ENCODE measurements at places on chromosomes 12 and 14.
A peak's percentile ranks its signal among the peaks of the same experiment; 100 is the strongest.

GRCh38 chr14:103385929-103386712 is 906 bp downstream of the MARK3 start:
- no peak for DNase-seq

DNA sequence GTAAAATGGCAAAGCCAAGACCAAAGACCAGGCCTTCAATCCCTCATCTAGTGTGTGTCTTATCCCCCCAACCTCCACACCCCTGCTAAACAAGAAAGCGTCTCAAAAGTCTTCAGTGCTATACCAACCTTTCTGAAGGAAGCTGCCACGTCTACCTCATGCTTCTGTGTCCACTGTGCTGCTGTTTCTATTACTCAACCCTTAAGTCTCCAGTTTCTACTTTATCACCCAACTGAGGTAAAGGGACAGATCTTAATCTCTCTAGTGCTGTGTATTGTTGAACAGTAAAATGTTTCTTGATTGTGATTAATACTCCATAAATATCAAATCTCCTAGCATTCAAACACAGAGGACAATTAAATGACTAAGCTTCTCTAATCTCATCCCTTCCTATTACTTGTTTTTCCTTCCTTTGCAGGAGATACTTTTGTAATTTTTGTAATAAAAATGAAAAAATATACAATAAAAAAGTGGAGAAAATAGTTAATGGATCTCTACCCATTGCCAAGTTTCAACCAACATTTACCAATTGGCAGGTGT is 23.3 kb downstream of the BTBD7 start:
- DNase-seq: no peak

DNA sequence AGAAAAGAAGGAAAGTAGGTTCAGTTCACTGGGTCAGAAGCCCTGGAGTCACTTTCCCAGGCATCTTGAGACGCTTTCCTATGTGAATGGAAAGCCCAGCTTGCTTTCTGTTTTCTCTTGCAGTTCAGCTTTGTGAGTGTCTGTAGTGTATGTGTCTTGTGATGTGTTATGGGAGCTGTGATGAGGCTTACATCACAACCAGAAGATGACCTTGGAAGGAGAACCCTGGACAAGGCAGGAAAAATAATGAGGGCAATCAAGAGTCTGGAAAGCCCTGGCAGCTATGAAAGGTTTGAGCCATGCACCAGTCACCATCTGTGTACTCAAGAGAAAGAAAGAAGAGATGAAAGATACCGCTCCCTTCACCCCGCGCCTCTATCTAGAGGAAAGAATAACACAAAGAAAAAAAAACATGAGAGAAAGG is 35.2 kb upstream of the PTGR2 start:
- DNase-seq: no peak

DNA sequence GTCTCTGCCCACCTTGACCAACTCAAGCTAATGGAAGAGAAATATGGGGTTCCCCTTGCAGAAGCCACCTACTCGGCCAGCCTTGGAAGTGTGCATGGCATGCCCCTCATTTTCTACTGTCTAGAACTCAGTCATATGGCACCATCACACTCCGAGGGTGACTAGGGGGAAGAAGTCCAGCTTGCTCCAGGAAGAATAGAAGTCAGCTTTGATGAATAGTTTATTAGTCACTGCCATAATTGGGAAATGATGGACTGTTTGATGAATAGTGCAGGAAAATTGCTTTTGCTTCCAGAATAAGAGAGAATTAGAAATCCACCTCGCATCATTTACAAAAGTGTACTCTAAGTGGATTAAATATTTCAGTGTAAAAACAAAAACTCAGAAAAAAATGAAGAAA is 1030.6 kb downstream of the VRK1 start:
- no peak for DNase-seq

- no peak for DNase-seq
These were observed 22.1 kb downstream of the MTHFD1 start for GRCh38 chr14:64410084-64410774.

DNA sequence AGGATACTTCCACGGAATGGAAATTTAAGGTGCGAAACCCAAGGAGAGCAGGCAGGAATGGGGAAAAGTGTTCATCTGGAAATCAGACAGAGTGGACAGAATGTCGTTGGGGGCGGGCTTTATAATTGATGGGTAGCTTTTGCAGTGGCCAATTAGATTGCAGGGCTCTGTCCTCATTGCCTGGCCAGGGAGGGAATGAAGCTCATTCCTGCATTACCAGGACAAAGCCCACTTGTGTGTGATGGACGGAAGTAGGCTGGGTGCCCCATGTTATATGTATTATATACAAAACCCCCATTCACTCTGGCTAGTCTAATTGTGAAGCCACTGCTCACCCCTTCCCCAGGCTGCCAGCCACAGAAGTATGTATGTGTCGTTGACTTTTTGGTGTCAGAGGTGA is 23.6 kb downstream of the ZNF664 start:
- no peak for DNase-seq

- no peak for DNase-seq
These were observed 35.9 kb upstream of the CLIP1 start for GRCh38 chr12:122458105-122459035.

GRCh38 chr12:103930787-103931735 is 851 bp downstream of the HSP90B1 start:
- DNase-seq: no peak

- no peak for DNase-seq
These were observed 4.3 kb downstream of the GRIP1 start for GRCh38 chr12:66674495-66675122.

GRCh38 chr14:77838831-77839511 is 39.1 kb downstream of the ADCK1 start:
- DNase-seq: no peak

DNA sequence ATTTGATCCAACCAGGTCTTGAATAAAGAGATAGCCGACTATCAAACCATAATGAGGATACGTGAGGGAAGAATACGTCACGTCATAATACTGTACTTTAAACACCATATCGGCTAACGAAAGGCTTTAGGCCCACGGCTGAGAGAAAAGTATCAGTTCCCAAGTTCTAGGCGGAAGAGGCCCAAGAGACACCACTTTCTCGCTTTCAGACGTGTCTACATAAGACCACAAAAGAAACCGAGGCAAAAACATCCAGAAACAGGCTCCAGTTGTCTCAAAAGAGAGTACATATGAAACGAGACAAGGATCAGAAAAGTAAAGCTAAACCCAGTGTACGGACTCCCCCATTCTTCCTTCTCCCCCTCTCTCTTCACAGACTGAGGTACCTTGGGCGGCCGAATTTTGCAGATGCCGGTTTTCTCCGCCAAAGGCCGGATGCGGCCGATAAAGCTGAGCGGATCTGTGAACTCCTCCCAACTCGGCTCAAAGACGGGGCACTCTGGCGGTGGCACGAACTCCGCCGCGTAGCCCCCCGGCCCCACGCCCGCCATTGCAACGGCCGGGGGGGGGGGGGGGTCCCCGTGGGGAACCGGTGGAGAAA is 479 bp downstream of the KDM5A start:
- peak; percentile 58 for DNase-seq

GRCh38 chr12:57611108-57611826 is at the start of gene ARHGEF25:
ARHGEF25 (plus strand) TSS chr12:57611435; CDS start chr12:57611895, 460 bp downstream.
- DNase-seq: peak; percentile 92

DNA sequence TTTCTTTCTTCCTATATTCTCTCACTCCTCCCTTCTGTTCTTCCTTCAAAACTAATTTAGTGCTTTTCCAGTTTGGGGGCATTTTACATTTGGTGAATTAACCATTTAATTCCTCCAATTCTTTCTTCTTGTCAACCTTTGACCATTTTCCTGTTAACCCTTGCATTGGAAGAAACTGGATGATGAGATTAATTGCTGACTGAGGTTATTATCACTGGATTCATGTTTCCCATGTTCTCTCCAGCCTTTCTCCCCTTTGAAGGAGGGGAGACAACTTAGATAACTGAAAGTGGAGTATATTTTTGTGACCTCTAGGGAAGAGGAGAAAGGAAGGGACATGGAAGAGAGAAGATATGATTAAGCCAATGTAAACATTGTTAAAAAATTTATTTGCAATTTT is 70.5 kb downstream of the SLCO1A2 start:
- no peak for DNase-seq

DNA sequence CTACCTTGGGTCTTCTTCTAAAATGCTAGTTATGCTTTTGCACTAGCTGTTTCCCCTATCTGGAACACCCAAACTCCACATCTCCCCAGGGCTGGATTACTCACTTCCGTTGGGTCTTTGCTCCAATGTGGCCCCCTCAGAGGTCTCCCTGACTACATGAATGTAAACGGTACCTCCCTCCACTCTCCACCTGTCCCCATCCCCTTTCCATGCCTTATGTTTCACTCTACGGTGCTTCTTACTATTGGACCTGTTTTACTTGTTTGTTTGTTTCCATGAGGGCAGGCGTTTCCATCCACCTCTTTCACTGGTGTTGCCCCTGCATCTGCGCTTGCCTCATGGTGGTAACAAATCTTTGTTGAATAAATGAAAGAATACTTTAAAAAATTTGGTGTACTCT is 256.4 kb downstream of the SNAPC1 start:
- DNase-seq: no peak

- DNase-seq: no peak
These were observed 9.7 kb upstream of the HOXC6 start for GRCh38 chr12:54018468-54018984.

DNA sequence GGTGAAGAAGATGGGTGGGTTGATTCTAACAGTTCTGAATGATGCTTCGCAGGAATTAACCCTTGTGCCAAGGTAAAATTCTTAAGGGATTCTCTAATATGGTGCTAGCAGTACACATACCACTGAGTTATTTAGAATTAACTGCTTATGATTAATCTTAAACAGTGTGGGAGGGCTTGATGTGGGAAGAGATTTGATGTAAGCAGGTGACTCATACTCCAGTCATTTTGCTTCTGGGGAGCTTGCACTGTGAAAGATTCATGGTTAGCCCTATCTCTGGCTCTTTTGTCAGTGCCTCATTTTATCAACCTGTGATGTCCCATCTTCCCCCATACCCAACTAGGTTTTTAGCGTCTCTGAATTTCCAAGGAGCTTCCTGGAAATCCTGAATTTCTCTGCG is 83.8 kb downstream of the NRXN3 start:
- DNase-seq: no peak

DNA sequence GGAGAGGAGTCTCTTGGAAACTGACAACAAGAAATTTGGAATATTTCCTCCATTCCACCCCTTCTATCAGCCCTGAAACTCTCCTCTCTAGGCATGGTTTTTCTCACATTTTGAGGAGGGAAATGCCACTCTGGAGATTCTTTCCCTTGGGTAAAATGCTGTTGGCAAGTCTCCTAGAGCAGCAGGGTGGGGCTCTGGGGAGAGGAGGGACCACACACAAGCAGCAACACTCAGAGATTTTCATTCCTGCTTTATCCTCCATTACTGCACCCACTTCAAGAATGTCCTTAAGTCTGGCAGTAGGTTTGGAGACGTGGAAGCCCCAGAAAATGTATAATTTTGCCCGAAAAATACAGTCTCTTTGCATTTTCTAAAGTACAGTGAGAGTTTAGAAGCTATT is 130.8 kb upstream of the FLRT2 start:
- DNase-seq: no peak
